Aorta (tissue), 5 donors: ENCODE measurements at places on chromosomes 6 and 20. TPM values are rescaled to one million over a fixed set of nuclear protein-coding genes. Genes with fewer than 3 reads are reported as not detected.

DNA sequence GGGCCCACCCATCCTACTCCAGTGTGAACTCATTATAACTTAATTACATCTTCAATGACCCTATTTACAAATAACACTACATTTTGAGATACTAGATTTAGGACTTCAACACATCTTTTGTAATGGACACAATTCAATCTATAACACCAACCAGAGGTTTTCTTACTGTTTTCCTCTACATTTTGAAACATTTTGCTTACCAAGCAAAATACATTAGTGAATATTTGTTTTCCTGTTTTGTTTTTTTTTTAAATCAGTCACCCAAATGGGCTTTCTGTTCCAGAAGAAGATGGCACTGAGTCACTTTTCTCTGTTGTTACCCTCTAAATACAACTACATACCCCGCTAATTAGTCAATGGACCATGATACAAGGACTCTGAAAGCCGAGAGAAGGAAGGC, 104.7 kb upstream of the PRND start:
- H3K36me3 ChIP-seq = no peaks in the 10 kb centered on the region
- H3K4me3 ChIP-seq = no peak overlapping the region
- no peaks in the 10 kb centered on the region for H3K27me3 ChIP-seq

- H3K27me3 ChIP-seq = no peaks in the 10 kb centered on the region
- no peak overlapping the region for H3K27ac ChIP-seq
- H3K36me3 ChIP-seq = no peaks in the 10 kb centered on the region
These were observed 9.4 kb downstream of the MMP24 start for GRCh38 chr20:35235881-35236280.

- H3K27ac ChIP-seq = no peak overlapping the region
- H3K4me1 ChIP-seq = no peaks in the 10 kb centered on the region
- DNase-seq = no peak
- no peak overlapping the region for H3K4me3 ChIP-seq
- no peaks in the 10 kb centered on the region for H3K27me3 ChIP-seq
- H3K36me3 ChIP-seq = no peaks in the 10 kb centered on the region
These were observed 172.4 kb downstream of the QKI start for GRCh38 chr6:163586888-163587287.

DNA sequence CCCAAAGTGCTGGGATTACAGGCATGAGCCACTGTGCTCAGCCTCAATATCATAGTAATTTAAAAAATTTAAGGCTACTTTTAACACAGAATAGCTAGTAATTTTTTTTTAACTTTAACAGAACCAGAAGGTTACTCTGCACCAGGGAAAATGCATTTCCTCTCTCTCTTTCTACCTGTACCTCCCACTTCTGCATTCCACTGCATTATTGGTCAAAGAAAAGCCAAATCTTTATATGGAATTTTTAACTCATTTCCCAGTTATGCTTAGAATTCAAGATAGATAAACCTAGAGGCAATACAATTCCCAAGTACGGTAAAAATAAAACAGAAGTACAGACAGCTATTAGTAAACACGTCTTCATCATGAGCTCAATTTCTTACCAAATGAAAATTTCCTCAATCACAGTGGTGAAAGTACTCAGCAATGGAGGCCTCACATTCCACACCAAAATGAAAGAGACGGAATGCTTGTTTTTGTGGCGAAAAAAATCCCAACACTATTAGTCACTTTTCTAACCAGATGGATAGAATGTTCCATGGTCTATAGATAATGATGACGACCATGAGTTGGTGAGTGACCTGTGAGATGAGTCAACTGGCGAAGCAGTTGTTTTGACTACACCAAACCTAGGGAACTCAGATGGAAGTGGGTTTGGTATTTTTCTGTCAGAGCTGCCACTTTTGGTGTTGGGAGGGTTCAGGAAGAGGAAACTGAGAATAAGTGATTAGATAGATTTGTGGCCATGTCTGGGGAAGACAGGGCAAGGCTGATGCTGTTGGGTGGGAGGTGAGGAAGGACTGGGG, 104.7 kb upstream of the SGK1 start:
- no peak overlapping the region for H3K27ac ChIP-seq
- no peaks in the 10 kb centered on the region for H3K36me3 ChIP-seq
- no peaks in the 10 kb centered on the region for H3K4me1 ChIP-seq
- H3K4me3 ChIP-seq = no peak overlapping the region
- no peaks in the 10 kb centered on the region for H3K27me3 ChIP-seq

- H3K4me1 ChIP-seq = no peaks in the 10 kb centered on the region
- H3K4me3 ChIP-seq = no peak overlapping the region
- H3K27me3 ChIP-seq = no peaks in the 10 kb centered on the region
- H3K27ac ChIP-seq = no peak overlapping the region
- H3K36me3 ChIP-seq = no peaks in the 10 kb centered on the region
These were observed 147.4 kb upstream of the RNF24 start for GRCh38 chr20:4162766-4163165.

SLC32A1 gene
- not detected for total RNA-seq

RIPOR3 gene
- total RNA-seq = 3.4 TPM

DNA sequence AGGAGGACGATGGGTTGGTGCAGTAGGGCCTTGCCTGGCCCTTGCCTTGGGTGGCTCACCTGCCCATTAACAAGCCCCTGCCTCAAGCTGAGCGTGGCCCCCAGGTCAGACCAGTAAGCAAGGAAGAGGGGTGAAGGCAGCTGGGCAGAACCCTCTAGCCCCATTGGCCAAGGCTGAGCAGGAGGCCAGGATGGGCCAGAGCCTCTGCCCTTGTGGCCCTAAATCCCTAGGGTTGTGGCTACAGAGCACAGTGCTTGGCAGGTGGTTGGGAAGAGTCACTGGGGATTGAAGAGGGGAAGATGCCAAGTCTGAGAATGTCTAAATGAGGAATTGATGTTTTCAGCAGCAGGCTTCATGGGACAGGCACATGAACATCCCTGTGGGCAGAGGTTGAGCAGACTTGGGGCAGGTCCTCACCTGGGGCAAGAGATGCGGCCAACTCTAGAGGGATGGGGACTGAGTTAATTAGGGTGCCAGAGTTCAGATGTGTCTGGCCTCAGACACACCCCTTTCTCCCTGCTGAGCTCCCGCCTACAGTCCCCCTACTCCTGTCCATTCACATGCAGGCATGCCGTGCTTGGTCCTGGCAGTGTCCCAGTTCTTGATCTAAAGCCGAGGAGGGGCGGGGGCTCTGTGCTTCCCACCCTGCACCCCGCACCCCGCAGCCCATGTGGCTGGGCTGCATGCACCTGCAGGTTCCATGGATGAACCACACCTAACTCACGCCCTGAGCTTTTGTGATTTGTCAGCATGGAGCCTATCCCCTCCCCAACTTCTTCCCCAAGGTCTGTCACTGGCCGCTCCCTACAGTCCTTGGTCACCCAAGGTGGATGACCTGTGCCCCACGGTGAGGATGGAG, 9.8 kb downstream of the GTSF1L start:
- no peaks in the 10 kb centered on the region for H3K36me3 ChIP-seq
- no peaks in the 10 kb centered on the region for H3K4me1 ChIP-seq
- no peak overlapping the region for H3K27ac ChIP-seq

DNA sequence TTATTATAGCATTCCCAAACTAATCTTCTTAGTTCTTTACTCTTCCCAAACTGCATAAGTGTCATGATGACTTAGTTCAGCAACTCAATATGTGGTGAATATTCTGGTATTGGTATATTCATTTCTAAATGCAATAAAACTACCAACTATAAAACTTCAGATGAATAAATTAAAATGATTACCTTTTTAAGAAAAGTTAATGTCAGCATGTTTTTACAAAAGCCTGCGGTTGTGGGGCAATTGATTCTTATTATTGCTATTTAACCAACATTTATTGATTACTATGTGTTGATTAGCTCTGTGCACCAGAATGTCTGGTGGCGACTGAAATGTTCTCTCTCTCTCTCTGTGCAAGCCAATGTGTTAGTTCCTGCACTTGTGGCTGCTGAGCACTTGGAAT, 5.0 kb upstream of the SLC22A3 start:
- H3K27me3 ChIP-seq = no peaks in the 10 kb centered on the region
- no peak overlapping the region for H3K4me3 ChIP-seq
- no peaks in the 10 kb centered on the region for H3K36me3 ChIP-seq
- DNase-seq = no peak
- H3K4me1 ChIP-seq = no peaks in the 10 kb centered on the region

CFB gene
- total RNA-seq = 56.7 TPM
